GM12865 (cell line): ENCODE measurements at places on chromosomes 4 and X.

- DNase-seq: peak; percentile 2
These were observed 143.0 kb upstream of the GNPDA2 start for GRCh38 chr4:44869222-44869882.

GRCh38 chr4:159010100-159010499 is 92.8 kb upstream of the RAPGEF2 start:
- DNase-seq: no peak

DNA sequence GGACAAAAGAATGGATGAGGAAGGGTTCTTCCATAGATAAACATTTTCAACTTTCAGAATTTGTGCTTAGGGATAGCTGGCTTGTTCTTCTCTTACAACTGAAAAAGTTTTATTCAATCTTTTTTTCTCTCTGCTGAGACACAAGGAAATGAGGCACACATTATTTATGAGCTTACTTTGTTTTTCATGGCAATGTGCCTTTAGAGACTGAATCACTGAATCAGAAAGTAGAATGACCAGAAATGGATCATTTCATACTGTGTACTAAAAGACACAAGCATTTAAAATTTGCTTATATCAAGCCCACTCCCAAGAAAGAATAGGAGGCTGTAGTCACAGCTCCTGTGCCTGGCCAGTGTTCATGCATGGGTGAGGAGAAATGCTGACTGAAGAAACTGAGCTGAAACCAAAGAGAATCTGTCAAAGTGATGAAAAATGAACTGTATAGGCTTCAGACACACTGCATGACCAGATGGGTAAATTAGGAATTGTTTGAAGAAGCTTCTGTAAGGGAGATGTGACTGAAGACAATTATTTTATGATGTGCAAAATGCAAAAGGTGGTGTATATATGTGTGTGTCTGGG is 413.8 kb downstream of the RAPGEF2 start:
- no peak for DNase-seq

GRCh38 chrX:30706216-30706775 is 53.1 kb downstream of the GK start:
- no peak for DNase-seq

DNA sequence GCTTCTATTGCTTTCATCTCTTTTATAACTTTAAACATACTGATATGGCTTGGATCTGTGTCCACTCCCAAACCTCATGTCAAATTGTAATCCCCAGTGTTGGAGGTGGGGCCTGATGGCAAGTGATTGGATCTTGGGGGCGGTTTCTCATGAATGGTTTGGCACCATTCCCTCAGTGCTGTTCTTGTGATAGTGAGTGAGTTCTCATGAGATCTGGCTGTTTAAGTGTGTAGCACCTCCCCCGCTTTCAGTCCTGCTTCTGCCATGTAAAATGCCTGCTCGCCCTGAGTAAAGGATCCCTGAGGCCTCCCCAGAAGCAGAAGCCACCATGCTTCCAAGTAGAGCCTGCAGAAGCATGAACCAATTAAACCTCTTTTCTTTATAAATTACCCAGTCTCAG is 17.7 kb downstream of the MND1 start:
- no peak for DNase-seq

- DNase-seq: no peak
These were observed 152.6 kb downstream of the VCX3A start for GRCh38 chrX:6382284-6382683.

DNA sequence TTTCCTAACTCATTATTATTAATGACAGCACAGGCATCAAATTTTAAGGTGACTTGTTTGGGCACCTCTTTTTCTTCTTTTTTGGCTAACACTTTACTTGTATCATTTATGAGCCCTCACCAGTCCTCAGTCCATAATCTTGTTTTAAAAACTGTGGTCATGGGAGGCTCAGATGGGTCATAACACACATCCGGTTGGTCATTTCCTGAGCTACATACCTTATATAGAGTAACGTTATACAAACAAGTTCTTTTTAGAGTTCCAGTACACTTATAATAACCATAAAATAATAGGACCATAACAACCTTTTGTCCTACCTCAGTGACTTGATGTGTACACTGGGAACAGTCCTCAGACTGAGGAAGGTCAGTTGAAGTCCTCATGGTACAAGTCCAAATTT is 21.1 kb upstream of the PLS3 start:
- DNase-seq: peak; percentile 17

DNA sequence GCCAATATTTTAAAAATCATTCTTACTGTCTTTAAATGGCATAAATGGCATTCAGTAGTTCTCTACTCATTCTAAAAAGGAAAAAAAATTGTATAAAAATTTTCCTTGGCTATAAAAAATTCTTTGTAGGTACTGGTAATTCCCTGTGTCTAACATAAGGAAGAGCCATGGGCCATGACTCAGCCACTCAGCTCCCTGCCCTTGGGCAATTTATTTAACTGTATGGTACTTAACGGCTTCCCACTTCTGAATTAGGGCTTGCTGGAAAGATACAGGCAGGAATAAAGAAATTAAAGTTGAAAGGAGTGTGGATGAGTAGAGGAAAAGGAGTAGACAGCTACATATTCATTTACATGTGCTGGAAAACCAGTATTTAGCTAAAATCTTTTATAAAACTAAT is 30.6 kb downstream of the ABHD18 start:
- DNase-seq: no peak

- DNase-seq: no peak
These were observed 447.9 kb upstream of the FAM241A start for GRCh38 chr4:111697176-111697942.

DNA sequence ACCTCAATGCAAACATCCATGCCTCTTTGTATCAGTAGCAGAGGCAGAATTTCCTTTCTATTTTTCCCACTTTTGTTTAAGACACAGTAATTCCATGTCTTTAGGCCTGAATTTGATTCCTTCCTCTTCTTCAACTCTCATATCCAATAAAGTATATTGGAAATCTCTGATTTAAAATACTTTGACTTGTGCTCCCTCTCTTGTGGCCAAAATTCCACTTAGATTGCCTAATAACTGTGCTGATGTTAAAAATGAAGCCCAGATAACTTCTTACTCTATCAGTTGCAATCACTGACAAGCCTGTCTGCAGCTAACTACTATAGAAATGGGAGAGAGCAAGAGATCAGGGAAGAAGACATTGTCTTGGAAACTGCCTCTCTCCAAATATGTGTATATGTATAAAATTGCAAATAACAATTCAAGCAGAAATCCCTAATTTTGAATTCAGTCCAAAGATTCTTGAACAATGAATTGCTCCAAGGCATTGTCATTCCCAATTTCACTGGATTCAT is 163.5 kb upstream of the SPIN4 start:
- no peak for DNase-seq

DNA sequence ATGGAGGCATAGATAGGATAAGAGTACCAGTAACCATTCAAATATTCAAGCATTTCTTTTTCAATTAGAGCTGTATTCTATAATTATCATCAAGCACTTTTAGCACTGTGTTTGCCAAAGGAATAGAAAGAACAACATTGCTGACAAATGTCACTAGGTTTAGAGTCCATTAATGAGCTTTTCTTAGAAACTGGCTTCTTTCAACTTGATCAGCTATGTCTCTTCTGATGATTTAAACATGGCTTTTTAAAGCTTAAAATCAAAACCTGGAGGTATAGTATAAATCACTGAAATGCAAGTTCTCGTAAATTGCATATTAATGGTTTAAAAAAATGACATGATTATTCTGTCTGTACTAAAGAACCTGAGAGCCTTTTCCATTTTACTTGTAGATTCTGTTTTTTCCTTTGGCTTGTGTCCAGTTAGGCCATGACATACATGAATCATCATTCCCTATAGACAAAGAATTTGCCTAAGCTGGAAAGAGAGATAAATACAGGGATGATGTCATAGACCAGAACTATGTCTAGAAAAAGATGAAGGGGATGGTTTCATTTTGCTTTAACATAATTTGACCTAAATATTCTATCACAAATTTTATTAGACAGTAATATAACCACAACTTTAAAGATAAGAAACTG is 340.1 kb upstream of the CTSO start:
- no peak for DNase-seq

DNA sequence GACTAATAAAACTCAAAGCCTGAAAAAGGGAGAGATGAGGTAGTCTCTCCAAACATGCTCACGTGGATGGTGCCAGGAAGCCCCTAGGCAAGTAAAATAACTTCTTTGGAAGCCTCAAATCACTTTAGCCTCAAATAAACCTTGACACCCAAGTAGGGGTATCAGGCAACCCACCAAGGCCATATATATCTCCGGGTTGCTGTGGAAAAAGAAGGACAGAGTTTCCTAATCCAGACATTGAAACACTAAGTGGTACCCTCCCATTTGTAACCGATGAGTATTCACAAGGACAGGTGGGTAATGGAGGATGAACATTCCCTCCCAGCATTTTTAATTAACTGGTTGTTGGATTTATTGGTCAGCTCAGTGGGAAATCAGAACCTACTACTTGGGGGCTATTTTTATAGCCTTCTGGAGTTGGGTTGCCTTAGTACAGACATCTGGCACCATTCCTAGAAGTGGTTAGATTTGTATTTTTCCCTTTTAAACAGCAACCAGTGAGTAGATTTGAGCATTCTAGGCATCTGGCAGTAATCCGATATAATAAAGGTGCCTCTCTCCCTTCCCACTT is 87.7 kb downstream of the GPC3 start:
- DNase-seq: no peak

- no peak for DNase-seq
These were observed 115.8 kb downstream of the HS6ST2 start for GRCh38 chrX:132842460-132843238.

DNA sequence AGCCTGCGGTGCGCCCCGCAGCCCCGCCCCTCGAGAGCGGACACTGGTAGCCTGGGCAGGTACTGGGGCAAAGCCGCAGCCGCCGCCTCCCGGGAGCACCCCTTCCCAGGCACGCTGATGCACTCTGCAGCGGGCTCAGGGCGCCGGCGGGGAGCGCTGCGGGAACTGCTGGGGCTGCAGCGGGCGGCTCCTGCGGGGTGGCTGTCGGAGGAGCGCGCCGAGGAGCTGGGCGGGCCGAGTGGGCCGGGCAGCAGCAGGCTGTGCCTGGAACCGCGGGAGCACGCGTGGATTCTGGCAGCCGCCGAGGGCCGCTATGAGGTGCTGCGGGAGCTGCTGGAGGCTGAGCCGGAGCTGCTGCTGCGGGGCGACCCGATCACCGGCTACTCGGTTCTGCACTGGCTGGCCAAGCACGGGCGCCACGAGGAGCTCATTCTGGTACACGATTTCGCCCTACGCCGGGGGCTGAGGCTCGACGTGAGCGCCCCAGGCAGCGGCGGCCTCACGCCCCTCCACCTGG is 401 bp downstream of the SOWAHD start:
- peak; percentile 46 for DNase-seq

DNA sequence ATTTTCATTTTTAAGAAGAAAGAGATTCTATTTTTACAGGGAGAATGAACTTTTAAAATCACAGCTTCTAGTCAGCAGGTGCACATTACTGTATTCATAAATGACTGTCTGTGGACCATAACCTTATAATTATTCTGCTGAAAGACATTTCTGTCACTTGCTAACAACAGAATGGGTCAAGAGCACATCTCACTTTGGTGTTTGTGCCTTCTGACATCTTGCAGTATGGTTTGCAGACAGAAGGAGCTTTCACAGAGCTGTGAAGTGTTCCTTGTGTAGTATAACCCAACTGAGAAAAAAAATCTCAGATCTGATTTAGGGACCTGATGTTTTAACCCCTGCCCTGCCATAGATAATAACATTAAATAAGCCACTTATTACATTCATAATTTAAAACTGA is 131.4 kb upstream of the CTSO start:
- DNase-seq: no peak

DNA sequence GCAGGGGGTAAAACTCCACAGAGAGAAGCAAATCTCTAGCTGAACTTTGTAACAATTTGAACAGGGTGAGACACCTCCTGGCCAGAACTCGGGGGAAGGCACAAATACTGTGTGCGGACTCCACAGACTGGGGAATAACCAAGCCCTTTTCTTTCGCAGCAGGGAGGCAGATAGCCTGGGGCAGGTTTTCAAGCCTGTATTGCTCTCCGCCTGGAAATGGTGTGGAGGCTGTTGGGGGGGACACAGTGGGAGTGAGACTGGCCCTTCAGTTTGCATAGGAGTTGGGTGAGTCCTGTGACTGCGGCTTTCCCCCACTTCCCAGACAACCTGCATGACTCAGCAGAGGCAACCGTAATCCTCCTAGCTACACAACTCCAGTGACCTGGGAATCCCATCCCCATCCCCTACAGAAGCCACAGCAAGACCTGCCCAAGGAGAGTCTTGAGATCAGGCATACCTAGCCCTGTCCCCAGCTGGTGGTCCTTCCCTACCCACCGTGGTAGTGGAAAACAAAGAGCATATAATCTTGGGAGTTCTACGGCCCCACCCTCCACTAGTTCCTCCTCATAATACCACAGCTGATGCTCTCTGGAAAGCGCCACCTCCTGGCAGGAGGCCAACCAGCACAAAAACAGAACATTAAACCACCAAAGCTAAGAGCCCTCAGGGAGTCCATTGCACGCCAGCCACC is 12.9 kb upstream of the SMPX start:
- no peak for DNase-seq

GRCh38 chr4:88900432-88900831 is 156.6 kb downstream of the FAM13A start:
- DNase-seq: no peak

DNA sequence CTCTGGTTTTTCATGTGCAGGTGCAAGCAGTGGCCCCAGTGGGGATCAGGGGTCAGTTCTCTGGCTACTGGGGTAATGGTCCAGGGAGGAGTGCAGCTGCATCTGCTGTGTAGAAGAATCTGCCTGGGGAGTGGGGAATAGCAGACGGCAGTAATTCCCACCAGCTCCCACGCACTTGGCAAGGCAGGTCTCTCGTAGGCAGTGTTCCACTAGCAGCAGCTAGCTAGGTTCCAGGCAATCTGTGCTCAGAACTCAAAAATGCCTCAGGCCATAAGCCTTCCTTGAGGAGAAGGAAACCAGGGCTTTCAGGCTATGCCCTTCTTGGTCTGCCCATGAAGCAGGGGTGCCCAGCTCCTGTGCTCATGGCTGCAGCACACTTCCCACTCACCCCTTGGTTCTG is 38.8 kb downstream of the DCLK2 start:
- DNase-seq: no peak
